M059J (cell line): ENCODE measurements at places on chromosomes 7 and 10. TPM values are rescaled to one million over a fixed set of nuclear protein-coding genes. Genes with fewer than 3 reads are reported as not detected.

KBTBD2 gene
- 32.6 and 46.6 TPM in 2 replicates for total RNA-seq

TWIST1 gene
- 15.0 and 24.0 TPM in 2 replicates for total RNA-seq

NRCAM gene
- total RNA-seq: 0.49 TPM in 1 of 2 replicates, not detected in the other

TLX1 gene
- total RNA-seq: not detected in 2 replicates
